ENCODE measurements at places on chromosomes 7 and 10. TPM values are rescaled to one million over a fixed set of nuclear protein-coding genes. Genes with fewer than 3 reads are reported as not detected.

DNA sequence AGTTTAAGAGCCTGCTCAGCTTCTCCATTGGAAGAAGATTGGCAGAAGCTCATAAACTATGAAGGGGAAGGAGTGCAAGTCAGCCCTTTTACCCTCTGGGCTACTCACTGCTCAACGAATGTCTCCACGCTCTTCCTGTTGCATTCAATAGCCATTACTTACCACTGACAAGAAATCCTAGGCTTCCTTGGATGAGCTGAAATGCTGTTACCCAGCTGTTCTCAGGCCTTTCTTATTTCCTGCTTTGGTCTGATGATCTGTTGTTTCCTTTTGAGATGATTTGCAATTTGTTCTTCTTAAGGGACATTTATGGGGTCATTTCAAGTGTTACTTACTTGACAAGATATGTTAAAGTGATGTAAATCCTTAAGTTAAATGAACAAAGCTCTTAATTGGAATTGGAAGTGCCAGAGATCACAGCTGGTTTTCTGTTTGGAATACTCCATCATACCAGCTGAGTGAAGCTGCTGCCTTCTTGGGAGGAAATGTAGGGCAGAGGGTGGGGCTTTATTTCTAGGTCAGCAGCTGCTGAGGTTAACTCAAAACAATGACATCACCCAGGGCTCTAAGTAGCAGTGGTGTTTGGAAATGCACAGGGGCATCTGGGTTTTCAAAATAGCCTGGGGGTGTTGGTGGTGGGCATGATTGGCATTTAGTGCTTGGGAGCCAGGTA lies 170.0 kb downstream of the PRKCQ start:
- no peak for DNase-seq

DNA sequence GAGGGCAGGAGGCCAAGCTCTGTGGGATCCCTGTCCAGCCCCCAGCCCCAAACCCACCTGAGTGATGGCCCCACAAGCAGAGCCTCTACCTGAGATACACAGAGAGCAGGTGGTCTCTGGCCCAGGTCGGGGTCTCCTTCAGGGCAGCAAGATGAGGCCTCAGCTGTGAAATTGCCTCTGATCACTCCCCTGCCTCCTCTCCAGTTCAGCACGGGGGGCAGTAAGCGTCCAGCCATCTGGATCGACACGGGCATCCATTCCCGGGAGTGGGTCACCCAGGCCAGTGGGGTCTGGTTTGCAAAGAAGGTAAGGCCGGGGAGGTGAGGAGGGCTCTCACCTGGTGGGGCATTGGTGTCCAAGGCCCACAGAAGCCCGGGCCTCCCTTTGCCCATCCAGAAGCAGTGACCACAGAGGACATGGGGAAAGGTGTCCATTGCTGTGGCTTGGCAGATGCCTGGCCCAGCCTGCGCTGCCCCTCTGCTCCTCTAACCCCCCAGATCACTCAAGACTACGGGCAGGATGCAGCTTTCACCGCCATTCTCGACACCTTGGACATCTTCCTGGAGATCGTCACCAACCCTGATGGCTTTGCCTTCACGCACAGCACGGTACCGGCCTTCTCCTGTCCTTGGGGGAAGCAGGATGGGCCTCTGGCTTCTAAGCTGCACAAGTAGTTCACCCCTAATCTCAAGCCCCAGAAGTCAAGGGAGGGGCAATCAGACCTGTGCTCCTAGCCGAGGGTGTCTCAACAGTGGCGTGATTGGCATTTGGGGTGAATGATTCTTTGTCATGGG lies 3.1 kb downstream of the CPA1 start:
- DNase-seq: no peak

DNA sequence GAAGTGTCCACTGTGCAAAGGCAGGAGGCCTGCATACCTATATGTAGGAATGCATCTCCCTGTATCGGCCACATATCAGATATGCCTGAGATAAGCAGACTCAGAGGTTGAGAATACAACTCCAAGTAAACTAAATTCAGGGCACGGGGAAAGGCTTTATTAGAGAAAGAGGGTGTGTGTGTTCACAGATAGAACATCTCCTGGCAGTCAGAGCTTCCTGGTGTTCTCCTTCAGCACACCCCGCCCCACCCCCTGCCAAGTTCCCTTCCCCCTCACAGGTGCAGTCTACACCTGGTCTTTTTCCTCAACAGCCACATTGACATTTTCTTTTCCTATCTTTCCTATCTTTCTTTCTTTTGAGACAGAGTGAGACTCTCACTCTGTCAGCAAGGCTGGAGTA lies 17.1 kb downstream of the GBX1 start:
- DNase-seq: no peak

GRCh38 chr7:150742286-150742968 lies 5.2 kb downstream of the GIMAP5 start:
- DNase-seq: no peak

The FOXP2 gene
- total RNA-seq: not detected

The ERVW-1 gene
- total RNA-seq: not detected

DNA sequence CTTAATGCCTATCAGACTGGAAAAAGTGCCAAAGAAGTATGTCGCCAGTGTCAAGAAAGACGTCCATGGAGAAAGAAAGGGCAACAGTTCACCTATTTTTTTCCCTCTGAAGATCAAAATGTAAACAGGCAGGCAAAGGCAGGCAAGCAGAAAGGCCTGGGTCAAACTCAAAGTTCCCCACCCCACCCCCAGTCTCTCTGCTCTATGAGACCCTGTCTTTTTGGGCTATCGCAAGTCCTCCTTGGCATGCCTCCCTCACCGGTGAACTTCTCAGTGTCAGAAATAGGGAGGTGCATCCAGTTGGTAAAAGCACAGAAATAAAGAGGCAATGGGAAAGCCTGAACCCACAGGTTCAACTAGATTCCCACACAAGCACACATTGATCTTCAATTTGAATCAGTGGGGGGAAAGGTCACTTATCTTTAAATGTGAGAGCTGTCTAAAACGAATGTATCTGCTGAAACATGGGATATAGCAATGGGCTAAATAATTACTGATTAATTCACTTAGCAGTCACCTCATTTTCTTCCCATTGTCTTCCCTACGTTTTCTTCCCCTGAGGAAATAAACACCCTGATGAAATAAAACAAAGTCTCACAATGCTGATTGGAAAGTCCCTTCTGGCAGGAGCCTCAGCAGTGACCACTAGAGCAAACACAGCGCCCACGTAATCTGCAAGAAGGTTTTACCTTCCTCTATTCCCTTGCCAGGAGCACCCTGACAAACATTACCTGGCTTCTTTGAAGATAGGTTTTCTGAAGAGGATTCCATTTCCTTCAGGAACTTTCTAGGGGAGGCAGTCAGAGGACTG lies 31.1 kb downstream of the JAZF1 start:
- DNase-seq: no peak

The FAM180A gene
- total RNA-seq: not detected
